ENCODE measurements at places on chromosomes 12 and 14. TPM values are rescaled to one million over a fixed set of nuclear protein-coding genes. Genes with fewer than 3 reads are reported as not detected.

DNA sequence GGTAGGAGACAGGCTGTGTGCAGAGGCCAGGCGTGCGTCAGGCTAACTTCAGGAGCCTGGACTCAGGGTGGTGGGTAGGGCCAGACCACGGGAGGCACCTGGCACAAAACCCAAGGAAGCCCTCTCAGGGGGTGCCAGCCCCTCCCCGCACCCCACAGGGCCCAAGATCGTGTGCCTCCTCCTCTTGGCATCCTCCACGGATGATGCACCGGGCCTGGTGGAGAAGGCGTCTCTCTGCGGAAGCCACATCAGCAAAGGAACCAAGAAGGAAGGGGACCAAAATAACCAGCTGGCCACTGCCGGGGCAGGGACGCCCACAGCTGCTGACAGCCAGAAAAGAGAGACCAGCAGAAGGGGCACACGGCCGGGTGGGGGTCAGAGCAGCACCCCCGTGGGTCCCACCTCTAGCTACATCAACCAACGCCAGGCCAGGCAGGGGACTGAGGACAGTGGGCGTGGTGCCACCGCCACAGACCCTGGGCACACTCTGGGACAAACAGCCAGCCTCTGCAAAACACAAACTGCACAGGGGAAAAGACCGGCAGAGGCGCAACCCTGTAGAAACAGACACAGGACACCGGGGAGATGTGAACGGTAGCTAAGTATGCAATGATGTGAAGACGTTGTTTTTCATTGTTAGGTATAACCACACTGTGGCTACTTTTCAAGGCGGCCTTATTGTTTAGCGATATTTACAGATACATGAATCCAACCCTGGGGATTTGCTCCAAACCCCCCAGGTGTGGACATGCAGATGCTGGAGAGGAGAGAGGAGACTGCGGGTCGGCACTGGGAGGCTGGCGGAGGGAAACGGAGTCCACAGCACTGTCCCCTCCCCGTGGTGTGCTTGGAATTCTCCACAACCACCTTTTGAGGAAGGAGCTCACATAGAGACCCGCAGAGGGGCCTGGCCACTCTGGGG is 26.1 kb upstream of the C14orf180 start:
- H3K27me3 ChIP-seq, result peaks cover 18% of the 10 kb centered on the region
- no peak overlapping the region for H3K4me3 ChIP-seq
- no peaks in the 10 kb centered on the region for H3K4me1 ChIP-seq
- no peak overlapping the region for H3K27ac ChIP-seq

GRCh38 chr12:41514021-41514777 is 326.1 kb downstream of the PDZRN4 start:
- DNase-seq, result no peak
- H3K27me3 ChIP-seq, result no peaks in the 10 kb centered on the region
- no peaks in the 10 kb centered on the region for H3K36me3 ChIP-seq
- no peaks in the 10 kb centered on the region for H3K4me1 ChIP-seq
- no peak overlapping the region for H3K27ac ChIP-seq

CALCOCO1 gene
- total RNA-seq, result 42.6 TPM

- peak overlapping the region; percentile 80 for H3K4me3 ChIP-seq
- no peak for DNase-seq
- H3K4me1 ChIP-seq, result peaks cover 12% of the 10 kb centered on the region
- no peaks in the 10 kb centered on the region for H3K36me3 ChIP-seq
- H3K27ac ChIP-seq, result peak overlapping the region; percentile 65
Measured at GRCh38 chr12:3753544-3754284, 805 bp upstream of the CRACR2A start.

DNA sequence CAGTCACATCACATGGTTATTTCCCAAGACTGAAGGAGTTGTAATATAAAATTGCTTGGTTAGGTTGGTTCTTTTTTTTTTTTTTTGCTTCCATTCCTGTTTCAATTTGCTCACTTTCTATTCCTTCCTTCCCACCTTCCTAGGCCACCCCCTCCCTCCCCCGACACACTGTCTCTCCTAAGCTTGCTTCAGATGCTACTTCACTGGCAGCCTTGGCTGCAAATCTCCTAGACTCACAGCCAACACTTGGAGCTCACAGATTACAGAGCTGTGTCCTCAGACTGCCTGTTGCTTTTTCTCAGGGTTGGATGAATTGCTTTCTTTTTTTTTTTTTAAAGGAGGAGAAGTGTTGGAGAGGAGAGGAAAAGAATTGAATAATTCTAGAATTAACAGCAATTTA is 77.3 kb upstream of the GRIN2B start:
- no peak overlapping the region for H3K4me3 ChIP-seq
- no peaks in the 10 kb centered on the region for H3K27me3 ChIP-seq
- no peak for DNase-seq

KITLG gene
- 570 TPM for total RNA-seq

- no peak overlapping the region for H3K4me3 ChIP-seq
- no peak overlapping the region for H3K27ac ChIP-seq
- no peaks in the 10 kb centered on the region for H3K27me3 ChIP-seq
- H3K4me1 ChIP-seq, result 0 out of 2 replicates have a peak, but pooled peaks cover 5% of the 10 kb centered on the region
Measured at GRCh38 chr12:27342536-27342935, 9.9 kb downstream of the BMAL2 start.

LMNTD1 gene
- not detected for total RNA-seq

- no peak overlapping the region for H3K4me3 ChIP-seq
- H3K27me3 ChIP-seq, result no peaks in the 10 kb centered on the region
- DNase-seq, result no peak
- H3K27ac ChIP-seq, result no peak overlapping the region
- H3K4me1 ChIP-seq, result no peaks in the 10 kb centered on the region
- no peaks in the 10 kb centered on the region for H3K36me3 ChIP-seq
Measured at GRCh38 chr12:107429006-107429705, 256.4 kb upstream of the PWP1 start.

TXNDC16 gene
- 2.7 TPM for total RNA-seq

NGDN gene
- 42.0 TPM for total RNA-seq

DNA sequence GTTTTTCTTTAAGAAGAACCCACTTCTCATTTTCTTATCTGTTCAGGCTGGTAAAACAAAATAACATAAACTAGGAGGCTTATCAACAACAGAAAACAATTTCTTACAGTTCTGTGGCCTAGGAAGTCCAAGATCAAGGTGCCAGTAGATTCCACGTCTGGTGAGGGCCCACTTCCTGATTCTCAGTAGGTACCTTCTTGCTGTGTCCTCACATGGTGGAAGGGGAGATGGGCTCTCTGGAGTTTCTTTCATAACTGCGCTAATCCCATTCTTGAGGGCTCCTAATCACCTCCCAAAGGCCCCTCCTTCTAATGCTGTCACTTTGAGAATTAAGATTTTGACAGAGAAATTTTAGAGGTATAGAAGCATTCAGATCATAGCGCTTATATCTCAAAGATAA is 33.4 kb downstream of the TXNRD1 start:
- H3K27ac ChIP-seq, result no peak overlapping the region
- no peaks in the 10 kb centered on the region for H3K36me3 ChIP-seq
- no peaks in the 10 kb centered on the region for H3K27me3 ChIP-seq
- DNase-seq, result no peak
- H3K4me1 ChIP-seq, result no peaks in the 10 kb centered on the region
- no peak overlapping the region for H3K4me3 ChIP-seq

SINHCAF gene
- total RNA-seq, result 179 TPM

STAC3 gene
- total RNA-seq, result 2.5 TPM

DNA sequence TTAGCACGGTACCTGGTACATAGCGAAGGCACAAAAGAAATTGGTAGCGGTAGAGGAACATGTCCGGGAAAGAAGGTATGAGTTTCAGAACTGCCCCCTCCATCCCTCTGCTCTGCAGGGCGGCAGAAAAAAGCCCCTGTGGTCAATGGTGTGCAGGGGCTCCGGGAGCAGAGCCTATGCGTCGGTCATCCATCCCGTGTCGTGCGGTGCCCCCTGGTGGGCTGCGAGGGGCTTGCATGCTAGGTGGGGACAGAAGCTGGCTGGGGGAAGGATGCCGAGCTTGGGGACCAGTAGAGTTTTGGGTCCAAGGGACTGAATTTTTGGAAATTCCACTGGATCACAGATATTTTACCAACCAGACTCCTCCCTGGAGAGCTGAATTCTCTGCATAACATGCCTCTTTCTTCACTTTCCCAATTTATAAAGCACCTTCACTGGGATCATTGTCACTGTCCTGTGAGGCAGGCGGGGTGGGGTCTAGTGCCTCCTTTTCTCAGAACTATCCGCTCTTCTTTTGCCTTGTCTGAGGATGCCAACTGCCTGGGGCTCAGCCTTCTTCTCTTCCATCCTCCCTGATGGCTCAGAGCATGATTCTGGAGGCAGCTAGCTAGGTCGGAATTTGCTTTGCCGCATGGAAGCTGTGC is 148.7 kb downstream of the SMOC1 start:
- peak; percentile 10 for DNase-seq
- no peak overlapping the region for H3K4me3 ChIP-seq
- peaks cover 7% of the 10 kb centered on the region for H3K4me1 ChIP-seq
- no peak overlapping the region for H3K27ac ChIP-seq
- H3K27me3 ChIP-seq, result peaks cover 3% of the 10 kb centered on the region
- no peaks in the 10 kb centered on the region for H3K36me3 ChIP-seq
